Aorta (tissue), 5 donors: ENCODE measurements at places on chromosomes 16 and 17. TPM values are rescaled to one million over a fixed set of nuclear protein-coding genes. Genes with fewer than 3 reads are reported as not detected.

- peaks cover 2% of the 10 kb centered on the region for H3K36me3 ChIP-seq
- no peaks in the 10 kb centered on the region for H3K27me3 ChIP-seq
- no peak overlapping the region for H3K4me3 ChIP-seq
- H3K27ac ChIP-seq: no peak overlapping the region
- H3K4me1 ChIP-seq: no peaks in the 10 kb centered on the region
Measured at GRCh38 chr16:88732172-88732960, 26.1 kb downstream of the CTU2 start.

The CRISPLD2 gene
- total RNA-seq: 108 TPM

The ALDH3A2 gene
- 78.6 TPM for total RNA-seq

The TP53TG3C gene
- not detected for total RNA-seq

The SLC13A2 gene
- not detected for total RNA-seq

The BIRC5 gene
- total RNA-seq: 0.65 TPM
